Activated T-cell treated with anti-CD3 and anti-CD28 coated beads for 4 hours (primary cell): ENCODE measurements at places on chromosomes 5 and 9.

GRCh38 chr5:32551865-32552264 is 33.5 kb upstream of the SUB1 start:
- no peak for DNase-seq

- no peak for DNase-seq
Observed at GRCh38 chr5:42274913-42275312, 148.3 kb upstream of the GHR start.

DNA sequence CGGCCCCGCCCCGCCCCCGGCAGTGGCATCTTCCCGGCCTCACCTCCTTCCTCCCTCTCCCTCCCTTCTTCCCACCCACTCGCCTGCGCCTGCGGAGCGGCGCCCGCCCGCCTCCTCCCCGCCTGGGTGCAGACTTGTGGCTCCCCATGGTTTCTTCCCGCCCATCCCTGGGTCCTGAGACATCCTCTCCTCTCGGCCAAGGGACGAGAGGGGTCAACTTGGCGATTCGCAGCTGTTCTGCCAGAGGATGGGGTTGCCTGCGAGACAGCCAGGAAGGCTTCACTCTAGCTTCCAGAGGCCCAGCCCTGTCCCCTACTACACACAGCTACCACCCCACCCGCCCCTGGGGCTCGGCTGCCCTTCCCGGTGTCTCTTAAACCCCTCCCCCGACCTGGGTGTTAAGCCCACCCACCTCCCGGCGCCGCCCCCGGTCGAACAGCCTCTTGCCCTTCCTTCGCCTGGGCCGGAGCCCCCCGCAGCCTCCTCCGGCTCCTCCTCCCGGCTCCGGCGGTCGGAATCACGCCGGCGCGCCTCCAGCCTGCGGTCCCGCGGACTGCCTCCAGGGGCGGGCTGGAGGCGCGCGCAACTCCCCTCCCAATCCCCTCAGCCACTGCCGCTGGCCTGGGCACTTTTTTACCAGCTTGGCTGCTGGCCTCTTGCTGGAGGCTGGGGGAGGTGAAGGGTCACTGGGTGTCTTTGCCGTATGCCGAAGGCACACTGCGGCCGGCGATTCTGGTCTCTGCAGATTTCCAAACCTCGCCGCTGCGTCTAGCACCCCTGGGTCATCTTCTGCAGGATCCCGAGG is 1.9 kb downstream of the JADE2 start:
- peak; percentile 59 for DNase-seq

DNA sequence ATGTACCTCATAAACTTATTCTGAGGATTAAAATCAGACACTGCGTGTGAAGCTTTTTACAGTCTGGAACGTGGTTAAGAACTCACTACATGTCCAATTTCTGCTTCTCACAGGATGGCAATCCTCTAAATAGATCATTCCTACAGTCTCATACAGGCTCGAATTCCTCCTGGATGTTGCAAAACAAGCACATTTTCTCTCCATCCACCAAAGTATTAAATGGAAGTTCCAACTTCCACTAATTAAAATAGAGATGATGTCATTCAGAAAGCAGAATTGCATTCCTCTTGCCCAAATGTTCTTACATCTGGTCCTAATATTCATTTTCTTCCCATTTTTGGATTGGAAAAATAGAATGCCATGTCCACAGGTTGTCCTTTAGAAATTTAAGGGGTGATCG is 145.5 kb upstream of the PCA3 start:
- DNase-seq: no peak

DNA sequence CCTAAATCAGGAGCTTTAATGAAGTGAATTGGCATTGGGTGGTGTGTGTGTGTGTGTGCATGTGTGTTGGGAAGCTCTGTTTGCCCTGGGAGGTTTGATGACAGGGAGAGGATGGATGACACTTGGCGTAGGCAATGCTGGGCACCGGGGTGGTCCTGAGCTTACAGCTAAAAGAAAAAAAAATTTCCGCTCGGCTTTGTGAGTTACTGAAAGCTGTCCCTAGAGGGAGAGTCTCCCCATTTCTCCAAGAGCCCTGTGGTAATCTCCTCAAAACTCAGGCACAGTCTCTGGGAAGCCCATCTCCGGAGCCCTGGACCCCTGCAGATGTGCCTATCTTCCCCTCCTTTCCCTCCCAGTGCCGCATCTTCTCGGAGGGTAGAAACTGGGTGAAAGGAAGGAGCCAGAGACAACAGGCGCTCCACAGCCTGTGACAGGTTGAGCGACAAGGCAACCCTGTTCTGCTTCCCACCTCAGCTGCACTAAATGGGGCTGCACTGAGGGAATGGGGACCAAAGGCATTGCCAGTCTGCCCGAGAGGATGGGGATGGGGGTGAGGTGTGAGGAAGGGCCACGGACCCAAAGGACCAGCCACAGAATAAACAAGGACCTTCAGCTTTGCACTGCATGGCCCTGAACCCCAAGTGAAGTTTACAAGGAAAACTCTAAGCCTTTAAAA is 35.8 kb upstream of the TIFAB start:
- DNase-seq: no peak

DNA sequence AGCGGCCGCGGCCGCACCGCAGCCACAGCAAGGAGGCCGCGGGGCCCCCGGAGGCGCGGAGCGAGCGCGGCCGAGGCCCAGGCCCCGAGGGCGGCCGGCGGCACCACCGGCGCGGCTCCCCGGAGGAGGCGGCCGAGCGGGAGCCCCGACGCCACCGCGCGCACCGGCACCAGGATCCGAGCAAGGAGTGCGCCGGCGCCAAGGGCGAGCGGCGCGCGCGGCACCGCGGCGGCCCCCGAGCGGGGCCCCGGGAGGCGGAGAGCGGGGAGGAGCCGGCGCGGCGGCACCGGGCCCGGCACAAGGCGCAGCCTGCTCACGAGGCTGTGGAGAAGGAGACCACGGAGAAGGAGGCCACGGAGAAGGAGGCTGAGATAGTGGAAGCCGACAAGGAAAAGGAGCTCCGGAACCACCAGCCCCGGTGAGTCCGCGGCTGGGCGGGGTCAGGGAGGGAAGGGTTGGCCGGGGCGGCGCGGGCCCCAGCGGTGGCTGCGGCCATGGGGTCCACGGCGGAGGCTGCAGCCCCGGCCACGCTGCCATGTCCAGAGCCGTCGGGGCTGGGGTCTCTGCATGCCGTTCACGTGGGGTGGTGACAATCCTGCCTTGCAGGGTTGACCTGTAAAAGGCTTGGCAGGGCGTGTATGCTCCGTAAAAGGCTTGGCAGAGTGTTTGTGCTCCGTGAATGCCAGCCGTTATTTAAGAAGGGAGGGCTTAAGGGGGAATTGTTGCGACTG is 146.0 kb downstream of the CACNA1B start:
- DNase-seq: no peak

DNA sequence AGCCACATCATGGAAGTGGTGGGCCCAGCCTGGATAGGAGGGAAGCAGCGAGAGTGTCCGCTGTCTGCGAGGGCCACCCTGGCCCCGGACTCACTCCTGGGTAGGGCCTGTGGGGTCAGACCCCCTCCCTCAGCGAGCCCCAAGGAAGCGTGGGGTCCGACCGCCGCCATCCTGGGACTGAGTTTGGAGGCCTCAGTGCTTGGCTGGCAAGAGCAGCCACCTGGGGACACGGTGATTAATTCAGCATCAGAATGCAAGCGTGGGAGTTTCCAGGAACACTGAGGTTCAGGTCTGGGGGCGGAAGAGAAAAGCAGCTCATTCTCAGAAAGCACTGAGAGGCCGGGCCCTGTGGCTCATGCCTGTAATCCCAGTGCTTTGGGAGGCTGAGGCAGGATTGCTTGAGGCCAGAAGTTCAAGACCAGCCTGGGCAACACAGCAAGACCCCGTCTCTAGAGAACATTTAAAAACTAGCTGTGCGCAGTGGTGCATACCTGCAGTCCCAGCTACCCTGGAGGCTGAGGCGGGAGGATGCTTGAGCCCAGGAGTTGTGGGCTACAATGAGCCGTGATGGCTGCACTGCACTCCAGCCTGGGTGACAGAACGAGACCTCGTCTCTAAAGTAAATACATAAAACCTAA is 18.3 kb upstream of the CAMSAP1 start:
- DNase-seq: peak; percentile 40

- no peak for DNase-seq
Observed at GRCh38 chr5:20335978-20336377, 348.0 kb upstream of the CDH18 start.

DNA sequence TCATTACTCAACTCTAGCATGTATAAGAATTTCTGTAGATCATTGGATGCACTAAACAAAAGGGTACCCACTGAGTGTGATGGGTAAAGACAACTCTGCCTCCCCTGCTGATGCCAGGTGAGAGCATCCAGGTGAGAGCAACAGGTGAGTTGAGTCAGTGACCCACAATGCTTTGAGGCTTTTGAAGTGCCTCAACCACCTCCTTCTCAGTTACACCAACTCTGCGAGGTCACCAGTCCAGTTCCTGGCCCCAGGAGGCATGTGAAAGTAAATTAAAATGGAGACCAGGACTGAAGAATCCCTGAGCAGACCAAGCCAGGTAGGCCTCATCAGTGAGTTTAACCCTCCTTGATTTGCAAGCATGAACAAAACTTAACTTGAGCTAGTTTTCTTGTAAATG is 505.8 kb downstream of the EBF1 start:
- no peak for DNase-seq

GRCh38 chr9:3951161-3951665 is 348.7 kb downstream of the GLIS3 start:
- no peak for DNase-seq

DNA sequence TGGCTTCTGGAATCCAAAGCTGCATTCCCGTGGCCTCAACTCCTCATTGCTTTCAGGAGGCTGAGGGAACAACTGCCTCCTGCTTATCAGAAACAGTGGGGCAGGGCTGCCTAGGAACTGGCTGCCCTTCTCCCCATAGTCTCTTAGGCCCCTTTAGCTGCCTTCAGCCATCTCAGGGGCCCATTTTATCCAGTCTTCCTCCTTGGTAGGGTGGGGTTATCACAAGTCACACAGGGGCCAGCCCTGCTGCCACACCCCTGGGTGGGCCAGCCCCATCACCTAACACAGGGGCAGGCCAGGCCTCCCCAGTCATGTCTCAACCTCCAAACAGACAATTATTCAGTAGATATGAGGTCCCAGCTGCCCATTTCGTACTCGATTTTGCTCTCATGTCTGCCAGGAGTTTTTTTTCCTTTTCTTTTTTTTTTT is 3.9 kb downstream of the ALAD start:
- no peak for DNase-seq
